Retina (tissue), 1 donor: ENCODE measurements at places on chromosomes 12 and 14.

- DNase-seq = no peak
Observed at GRCh38 chr12:25332143-25332542, 81.4 kb upstream of the KRAS start.

GRCh38 chr12:69083689-69084088 is 150.7 kb upstream of the CPM start:
- no peak for DNase-seq

DNA sequence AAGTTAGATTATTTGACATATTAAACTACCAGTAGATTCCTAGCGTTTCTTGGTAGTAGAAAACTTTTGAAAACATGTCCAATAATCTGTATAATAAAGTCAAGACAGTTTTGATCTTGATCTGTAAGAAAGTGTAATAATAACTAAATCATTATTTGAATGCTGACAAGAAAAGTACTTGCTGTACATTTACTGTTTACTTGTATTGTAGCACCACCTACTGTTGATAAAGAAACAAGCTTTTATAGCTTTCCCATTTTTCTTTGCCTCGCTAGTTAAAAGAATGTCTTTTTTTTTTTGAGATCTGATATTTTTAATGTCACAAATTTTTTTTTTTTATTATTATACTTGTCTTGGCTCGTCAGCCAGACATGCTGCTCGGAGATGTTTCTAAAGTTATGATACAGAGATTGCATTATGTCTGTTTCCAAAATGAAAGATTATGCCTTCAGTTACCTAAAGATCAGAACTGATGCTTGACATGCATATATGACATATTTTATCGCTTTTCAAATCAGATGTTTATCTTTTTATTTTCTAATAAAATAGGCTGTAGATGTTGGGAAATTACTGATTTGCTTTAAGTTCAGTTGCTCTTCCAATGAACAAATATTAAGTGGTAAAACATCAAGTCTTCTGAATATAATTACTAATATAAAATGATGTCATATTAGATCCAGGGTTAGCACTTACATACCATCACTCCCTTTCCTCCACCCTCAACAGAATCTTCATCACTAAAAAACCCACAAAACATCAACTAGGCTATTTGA is 140.5 kb downstream of the AKAP6 start:
- no peak for DNase-seq

GRCh38 chr14:93304771-93305170 is 28.1 kb downstream of the BTBD7 start:
- no peak for DNase-seq

GRCh38 chr14:80491131-80491530 is 279.8 kb upstream of the DIO2 start:
- DNase-seq = no peak

DNA sequence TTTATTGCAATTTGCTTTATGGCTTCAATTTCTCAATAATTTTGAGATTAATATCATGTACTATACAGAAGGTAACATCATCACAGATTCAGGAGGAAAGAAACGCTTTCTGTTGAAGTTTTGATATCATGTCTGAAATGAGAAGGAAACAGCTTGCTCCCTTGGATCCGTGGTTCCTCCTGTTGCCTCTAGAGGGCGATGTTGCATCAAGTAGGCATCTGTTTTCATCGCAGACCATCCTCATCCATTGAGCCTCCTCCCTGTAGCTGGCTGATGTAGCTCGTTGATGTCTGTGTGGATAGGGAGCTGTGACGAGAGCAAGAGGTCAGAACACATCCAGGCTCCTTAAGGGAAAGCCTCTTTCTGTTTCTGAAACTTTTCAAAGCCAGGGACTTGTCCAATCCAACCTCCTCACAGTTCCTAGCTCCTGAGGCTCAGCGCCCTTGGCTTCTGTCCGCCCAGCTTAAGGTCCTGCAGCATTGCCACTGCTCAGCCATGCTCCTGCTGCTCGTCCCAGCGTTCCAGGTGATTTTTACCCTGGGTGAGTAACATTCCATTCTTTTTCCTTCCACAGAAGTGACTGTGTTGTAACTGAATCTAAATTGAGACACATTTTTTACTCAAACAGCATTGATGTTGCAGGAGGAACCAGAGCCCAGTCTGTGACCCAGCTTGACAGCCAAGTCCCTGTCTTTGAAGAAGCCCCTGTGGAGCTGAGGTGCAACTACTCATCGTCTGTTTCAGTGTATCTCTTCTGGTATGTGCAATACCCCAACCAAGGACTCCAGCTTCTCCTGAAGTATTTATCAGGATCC is 304.8 kb upstream of the OR4E1 start:
- peak; percentile 20 for DNase-seq

GRCh38 chr12:19042221-19042620 is 87.3 kb upstream of the PLEKHA5 start:
- no peak for DNase-seq

GRCh38 chr14:75566321-75566720 is 12.1 kb upstream of the FLVCR2 start:
- DNase-seq = no peak

DNA sequence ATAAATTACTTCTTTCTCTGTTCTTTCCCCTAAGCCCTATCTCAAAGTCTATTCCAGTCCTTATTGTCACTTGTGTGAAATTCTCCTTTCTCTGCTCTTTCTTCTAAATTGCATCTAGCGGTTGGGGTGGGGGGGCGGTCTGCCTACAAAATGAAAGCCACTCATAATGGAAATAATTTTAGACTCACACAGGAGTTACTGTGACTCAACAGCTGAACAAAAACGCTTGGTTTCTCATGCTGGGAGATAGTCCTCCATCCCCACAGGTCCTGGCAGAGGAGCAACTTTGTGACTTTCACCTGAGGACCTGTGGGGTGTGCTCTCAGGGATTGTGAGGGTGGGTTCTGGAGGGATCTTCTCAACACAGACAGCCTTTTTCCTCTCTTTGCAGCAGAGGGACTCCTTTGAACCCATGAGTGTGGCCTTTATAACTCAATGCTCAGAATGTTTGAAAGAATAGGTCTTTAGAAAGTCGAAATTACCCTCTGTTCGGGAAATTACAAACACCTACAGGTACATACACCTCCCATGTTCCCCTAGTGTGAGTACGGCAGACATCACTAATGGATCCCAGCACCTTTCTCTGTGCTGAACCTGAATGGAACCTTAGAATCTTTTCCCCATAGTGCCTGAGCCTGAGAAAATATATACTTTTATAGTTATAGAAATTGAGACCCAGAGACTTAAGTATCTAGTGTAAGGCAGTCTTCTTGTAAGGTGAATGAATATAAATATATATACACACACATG is 109.7 kb downstream of the CHST11 start:
- DNase-seq = no peak

DNA sequence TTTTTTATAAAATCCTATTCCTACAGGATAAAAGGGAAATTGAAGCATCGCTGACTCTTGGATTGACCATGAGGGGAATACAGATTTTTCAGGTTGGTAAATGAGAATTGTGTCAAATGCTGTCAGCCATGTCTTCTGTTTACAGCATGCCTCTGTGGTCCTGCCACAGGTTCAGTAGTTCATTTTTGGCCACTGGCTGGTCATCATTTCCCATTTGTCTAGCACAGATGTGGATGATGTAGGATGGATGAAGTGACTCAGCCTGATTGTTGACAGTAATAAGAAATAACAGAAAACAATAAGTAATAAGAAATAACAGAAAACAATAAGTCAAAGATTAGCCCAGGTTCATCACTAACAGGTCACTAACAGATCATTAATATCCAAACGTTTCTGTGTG is 59.8 kb downstream of the FRMD6 start:
- DNase-seq = no peak

GRCh38 chr14:91302391-91302790 is 57.9 kb upstream of the GPR68 start:
- DNase-seq = no peak

DNA sequence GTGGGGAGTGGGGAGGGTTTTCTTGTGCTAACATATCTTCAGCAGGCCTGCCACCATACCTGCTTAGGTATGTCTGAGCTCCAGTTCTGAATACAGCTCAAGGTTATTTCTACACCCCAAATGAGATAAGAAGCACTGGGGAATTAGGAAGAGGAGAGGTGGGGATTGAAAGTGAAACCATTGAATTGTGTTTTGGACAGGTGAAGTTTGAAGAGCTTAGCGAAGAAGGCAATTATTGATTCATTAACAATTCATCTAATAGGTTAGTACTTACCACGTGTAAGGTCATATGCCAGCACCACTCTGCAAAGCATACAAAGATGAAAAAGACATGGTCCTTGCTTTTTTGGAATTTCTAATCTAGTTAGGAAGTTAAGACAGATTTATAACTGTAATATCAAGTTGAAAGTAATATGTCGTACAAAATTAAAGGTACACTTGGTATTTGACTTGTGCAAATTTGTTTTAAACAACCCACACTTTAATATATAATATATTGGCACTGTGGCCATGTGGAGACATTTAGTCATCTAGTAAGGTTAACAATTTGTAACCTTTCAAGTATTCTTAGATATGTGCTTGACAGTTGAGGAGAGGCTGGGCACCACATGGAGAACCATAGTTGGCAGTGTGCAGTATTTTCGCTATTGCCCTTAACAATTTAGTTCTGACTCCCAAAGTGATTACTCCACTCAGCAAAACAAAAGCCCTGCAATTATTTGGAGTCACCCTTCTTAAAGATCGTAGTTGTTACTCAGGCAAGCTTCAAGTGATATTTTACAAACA is 3.6 kb downstream of the SMCO3 start:
- no peak for DNase-seq

GRCh38 chr14:95479494-95479893 is 37.0 kb downstream of the SYNE3 start:
- no peak for DNase-seq

GRCh38 chr14:58944343-58944967 is 244.0 kb upstream of the DAAM1 start:
- peak; percentile 43 for DNase-seq

DNA sequence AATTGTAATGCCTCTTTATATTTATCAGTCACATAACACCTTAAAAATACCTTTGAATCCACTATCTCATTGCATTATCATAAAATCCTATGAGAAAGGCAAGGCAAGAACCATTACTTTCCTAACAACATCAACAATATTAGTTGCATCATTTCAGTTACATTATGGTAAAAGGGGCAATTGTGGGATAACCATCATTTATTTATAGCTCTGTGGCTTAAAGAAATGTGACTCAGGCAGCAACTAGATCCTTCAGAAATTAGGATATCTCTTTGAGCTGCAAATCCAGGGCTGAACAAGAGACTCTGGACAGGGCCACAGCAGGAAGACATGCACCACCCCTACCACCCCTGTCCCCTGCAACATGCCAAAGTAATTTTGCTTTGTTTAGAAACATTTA is 36.4 kb downstream of the EPS8 start:
- no peak for DNase-seq

DNA sequence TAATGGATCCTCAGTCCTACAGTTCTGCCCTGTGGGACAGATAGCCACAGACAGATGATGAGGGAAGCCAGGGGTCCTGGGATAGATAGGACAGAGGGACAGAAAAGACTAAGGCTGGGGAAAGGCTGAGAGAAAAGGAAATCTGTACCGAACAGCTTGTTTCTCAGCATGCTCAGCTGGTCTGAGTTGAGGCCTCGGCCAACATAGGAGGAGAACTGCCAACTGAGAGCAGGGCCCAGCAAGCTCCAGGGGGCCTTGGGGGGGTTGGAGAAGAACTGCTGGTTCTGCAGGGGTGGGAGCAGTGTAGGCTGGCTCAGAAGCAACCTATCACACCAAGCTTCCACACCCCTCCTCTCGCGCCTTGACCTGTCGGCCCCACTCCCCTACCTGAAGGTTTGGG is 10.1 kb downstream of the IL23A start:
- DNase-seq = no peak

- DNase-seq = no peak
Observed at GRCh38 chr14:64945431-64946178, 3.1 kb upstream of the GPX2 start.

DNA sequence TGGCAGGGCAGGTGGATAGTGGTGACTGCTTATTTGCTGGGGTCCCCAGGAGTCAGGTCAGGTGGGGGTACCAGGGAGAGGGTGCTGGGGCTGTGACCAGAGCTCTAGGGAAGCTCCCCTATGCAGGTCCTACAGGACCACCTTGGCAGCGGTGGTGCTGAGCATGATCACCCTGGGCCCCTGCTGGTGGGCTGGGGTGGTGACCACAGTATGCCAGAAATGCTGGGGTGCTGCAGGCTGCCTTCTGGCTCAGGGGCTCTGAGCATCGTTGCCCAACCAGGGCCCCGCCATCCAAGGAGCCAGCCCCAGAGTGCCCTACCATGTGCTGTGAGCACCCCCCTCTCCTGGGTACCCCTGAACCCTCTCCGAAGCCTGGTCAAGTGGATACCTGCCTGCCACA is 17.5 kb upstream of the NUDT14 start:
- peak; percentile 15 for DNase-seq

GRCh38 chr14:38213001-38213400 is 5.3 kb downstream of the SSTR1 start:
- no peak for DNase-seq

DNA sequence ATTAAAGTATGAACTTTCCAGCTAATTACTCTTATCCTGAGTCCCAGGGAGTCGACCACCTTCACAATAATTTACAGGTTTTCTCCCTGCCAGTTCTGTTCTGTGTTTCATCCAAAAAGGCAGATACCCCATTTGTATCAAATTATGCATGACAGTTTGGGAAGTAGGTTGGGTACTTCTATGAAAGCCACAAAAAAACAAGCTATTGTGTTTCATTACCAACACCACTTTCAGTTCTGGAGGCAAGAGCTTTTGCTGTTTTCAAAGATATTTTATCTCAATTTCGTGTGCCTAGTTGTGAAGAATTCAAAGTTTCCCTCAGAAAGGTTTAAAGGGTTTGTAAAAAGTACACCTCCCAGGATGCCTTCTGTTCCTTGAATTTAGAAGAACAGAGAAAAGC is 557.4 kb downstream of the FLRT2 start:
- no peak for DNase-seq

DNA sequence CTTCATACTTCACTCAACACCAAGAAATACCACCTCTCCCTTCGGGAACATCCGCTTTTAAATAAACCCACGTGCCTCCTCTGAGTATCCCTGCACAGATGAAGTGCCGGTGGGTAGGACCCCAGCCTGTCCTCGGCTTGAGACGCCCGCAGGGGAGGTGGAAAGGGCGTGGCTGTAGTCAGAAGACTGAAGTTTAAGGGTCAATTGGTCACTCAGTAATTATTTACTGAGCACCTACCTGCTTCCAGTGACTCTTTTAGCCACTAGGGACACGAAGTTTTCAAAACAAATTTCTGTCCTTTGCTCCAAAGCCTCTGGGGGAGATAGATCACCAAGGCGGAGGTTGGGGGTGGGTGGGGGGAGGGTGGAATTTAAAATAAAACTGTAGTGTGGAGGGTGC is 309.4 kb downstream of the VRK1 start:
- DNase-seq = no peak

DNA sequence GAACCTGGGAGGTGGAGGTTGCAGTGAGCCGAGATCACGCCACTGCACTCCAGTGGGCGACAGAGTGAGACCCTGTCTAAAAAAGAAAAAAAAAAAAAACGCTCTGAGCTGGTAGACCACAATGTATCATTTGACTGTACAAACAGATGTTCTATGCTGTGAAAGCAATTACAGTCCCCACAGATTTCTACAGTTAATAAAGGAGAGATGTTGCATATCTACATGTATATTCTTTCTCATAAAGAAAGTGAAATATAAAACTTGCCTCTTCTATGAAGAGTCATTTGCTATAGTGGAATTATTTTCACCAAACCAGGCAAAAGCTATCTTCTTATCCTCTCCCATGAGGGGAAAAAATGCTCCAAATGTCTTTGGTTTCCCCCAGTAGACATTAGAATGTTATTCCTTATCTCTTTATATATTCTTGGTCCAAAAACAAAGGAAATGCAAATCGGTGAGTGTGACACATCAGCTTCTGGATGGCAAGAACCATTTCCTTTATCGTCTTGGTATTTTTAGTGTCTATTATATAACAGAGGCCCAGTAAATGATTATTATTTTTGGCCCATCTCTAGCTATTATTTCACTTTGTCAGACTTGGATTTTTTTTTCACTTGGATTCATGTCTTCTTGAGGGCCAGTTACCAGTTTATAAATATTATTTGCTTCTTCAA is 230.4 kb downstream of the SSPN start:
- no peak for DNase-seq
